ENCODE measurements at places on chromosomes 7 and 10.

DNA sequence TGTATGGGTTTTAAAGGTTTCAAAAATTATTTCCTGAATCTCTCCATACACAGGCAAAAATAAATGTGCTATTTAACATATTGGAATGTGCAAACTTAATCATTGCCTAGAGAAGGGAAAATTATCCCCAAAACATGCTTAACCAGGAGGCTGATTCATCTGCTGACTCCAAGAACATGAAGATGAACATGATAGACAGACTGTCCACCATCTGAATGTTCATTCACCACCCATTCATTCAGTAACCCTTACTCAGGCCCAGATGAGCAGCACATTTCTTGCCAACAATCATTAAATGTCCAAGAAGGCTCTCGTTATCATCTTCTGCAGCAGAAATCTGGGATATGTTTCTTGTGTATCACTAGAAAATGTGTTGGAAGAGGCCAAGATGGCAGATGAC is 110.6 kb downstream of the PPP1R9A start:
- no peak for DNase-seq

DNA sequence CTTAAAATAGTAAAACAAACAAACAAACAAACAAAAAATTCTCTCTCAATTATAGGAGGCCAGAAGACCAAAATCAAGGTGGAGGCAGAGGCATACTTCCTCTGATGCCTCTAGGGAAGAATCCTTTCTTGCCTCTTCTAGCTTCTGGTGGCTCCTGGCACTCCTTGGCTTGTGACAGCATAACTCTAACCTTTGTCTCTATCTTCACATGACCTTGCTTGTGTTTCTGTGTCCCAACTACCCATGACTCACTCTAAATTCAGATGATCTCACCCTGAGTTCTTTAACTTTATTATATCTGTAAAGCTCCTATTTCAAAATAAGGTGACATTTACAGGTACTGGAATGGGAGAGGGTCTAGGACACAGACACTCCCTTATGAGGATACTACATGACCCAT is 88.3 kb upstream of the ANTXRL start:
- DNase-seq, result no peak

- DNase-seq, result no peak
These were observed 150.5 kb downstream of the PLXDC2 start for GRCh38 chr10:19966751-19967150.

GRCh38 chr7:36349626-36350025 is 40.0 kb upstream of the ANLN start:
- DNase-seq, result no peak

DNA sequence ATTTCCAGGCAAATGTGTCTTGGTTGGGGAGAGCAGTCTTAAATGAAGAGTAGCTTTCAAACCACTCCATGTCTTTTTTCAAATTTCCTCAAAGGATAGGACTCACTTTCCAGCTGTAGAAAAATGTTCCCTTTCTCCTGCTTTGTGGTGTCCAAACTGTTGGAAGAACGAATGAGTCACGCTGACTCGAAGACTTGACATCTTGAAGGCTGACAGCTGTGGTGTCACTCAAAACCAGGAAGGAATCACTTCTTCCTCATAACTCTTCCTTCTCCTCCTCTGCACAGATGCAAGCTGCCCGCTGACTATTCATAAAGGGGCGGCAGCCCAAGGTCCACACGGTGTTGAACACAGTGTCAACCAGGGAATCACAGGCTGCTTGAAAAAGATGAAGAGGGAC is 19.2 kb downstream of the PLA2G12B start:
- no peak for DNase-seq

DNA sequence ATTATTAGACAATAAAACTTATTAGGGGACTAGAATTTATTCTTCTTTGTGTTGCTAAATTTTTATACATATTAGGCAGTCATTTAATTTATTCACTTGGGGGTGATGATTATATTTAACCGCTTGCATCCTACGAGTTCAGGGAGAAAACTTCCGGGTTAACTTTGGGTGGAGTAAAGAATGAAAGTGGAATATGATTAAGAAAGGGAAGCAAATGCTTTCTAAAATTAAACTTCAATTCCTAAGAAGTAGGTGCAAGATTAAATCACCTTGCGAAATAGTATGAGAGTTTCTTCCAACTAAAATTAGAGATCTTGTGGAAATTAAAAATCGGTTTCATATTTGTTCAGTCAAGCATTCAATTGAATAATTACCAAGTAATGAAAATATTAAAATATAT is 33.5 kb downstream of the MRC1 start:
- no peak for DNase-seq

- DNase-seq, result no peak
These were observed 80.0 kb downstream of the CELF2 start for GRCh38 chr10:11097686-11098085.

DNA sequence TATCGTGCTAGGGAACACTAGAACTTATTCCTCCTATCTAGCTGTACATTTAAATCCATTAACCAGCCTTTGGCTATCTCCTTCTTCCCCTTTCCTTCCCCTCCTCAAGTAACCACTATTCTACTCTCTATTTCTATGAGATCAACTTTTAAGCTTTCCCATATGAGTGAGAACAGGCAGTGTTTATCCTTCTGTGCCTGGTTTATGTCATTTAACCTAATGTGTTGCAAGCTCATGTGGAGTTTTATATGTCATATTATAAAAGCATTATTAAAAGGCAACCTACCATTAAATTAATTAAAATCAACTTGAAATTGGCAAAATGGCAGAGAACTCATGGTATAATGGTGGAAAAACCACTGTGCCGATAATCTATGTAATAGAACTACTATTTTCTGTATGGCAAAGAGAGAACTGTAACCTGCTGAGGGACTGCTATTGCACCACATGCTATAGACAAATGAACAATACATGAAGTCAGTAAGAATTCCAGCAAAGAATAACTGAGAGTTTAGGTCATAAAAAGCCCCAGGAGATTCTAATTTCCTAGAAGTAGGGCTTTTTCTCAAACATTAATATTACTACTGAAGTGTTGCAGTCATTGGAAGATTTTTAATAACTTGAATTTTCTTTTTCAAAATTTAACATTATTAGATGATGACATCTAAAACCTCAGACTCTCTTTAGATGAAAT is 81.8 kb downstream of the LRRN3 start:
- no peak for DNase-seq

- no peak for DNase-seq
These were observed 918 bp downstream of the NET1 start for GRCh38 chr10:5413012-5413938.

- no peak for DNase-seq
These were observed 224.9 kb downstream of the CHCHD3 start for GRCh38 chr7:132857031-132857430.

DNA sequence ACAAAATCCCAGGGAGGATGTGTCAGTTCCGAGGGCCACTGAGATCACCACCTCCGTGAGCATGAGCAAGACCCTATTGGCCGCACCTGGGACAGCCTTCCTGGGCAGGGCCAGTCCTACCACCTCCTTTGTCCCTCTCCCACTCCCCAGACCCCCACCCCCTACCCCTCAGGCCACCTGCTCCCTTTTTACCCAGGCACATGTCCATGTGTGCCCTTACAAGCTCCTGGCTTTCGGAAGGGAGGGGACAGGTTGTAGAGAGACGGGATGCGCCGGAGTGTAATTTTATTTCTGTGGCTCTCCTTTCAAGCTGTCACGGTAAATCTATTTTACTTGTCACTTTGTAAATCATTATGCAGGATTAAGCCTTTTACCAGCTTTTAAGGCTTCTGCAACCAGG is 20.9 kb downstream of the ZMIZ1 start:
- DNase-seq, result no peak

DNA sequence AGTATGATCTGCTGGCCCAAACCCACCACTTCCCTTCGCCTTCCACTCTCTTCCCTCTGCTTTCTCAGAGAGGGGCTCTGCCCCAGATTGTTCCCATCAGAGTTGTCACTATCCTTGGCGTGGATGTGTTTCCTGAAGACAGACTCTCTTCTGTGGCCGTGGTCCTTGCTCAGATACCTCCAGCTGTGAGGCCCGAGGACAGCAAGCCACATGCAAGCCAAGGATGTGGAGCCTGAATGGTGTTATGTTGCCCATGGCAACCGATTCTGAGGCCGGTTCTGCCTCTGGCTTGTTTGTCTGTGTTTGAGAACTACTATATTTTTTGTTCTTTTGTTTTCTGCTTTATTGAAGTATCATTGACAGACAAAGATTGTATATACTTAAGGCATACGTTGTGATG is 247.4 kb upstream of the PODXL start:
- no peak for DNase-seq

- DNase-seq, result no peak
These were observed 7.4 kb downstream of the ELFN1 start for GRCh38 chr7:1677206-1678080.

GRCh38 chr10:3948843-3949242 is 163.8 kb upstream of the KLF6 start:
- no peak for DNase-seq

DNA sequence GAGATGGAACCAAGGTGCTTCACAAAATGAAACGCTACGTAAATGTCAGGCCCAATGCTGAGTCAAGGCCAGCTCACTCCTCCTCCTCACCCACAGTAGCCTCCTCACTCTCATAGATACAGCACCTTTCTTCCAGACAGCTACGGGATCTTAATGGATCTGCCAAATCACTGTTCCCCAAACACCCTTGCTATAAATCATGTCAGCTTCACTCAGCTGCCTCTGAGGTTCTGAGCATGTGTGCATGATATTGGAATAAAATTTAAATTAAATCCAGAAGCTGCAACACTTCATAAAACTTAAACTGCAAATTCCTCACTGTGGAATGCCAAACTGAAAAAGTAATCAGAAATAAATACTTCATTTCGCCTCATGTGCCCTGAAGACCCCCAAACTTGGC is 14.7 kb upstream of the CPXM2 start:
- no peak for DNase-seq

- DNase-seq, result no peak
These were observed 557.1 kb downstream of the PTPRN2 start for GRCh38 chr7:158030566-158030965.

DNA sequence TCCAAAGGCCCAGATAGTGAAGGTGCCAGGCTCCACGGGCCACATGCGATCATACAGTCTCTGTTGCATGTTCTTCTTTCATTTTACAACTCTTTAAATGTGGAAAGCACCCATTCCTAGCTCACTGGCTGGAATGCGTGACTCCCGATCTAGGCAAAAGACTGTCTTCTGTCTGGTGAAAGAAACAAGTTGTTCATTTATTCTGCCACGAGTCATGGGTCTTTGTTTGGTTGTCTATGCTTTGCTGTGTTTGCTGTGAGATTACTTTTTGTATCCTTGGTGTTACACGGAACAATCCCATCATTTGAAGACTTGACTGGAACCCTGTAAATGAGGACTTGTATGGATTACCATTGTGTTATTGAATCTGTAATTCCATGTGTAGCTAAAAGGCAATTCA is 41.9 kb downstream of the NPVF start:
- no peak for DNase-seq

Measured in C1 segment of cervical spinal cord (tissue), 14 donors.